Stimulated activated CD8-positive, alpha-beta memory T cell treated with anti-CD3 and anti-CD28 coated beads, Interleukin-4, amount 100 ng/mL, for 1 hour (primary cell): ENCODE measurements at places on chromosomes 13 and 19.
A peak's percentile ranks its signal among the peaks of the same experiment; 100 is the strongest.

GRCh38 chr13:22717036-22717435 is 463.7 kb upstream of the SGCG start:
- no peak for DNase-seq

DNA sequence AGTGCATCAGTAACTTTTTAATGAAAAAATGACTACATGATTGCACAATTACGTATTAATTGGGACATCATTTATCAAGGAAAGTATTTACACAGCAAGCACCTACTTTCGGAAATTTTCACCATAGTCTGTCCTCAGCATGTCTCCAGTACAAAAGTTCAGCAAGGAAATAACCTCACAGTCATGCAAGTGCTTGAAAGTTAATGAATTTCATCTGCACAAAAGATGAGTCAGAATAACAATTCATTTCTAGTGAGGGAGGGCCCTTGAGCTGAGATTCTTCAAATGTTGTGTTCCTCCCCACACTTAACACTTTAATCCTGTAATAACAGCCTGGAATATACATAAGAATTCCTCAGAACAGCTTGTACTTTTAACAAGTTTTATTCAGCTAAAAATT is 49.0 kb upstream of the OXGR1 start:
- DNase-seq, result no peak

GRCh38 chr19:5587661-5588060 is 19.9 kb upstream of the TINCR start:
- DNase-seq, result no peak

GRCh38 chr19:8484331-8484894 is 18.0 kb downstream of the PRAM1 start:
- DNase-seq, result no peak

DNA sequence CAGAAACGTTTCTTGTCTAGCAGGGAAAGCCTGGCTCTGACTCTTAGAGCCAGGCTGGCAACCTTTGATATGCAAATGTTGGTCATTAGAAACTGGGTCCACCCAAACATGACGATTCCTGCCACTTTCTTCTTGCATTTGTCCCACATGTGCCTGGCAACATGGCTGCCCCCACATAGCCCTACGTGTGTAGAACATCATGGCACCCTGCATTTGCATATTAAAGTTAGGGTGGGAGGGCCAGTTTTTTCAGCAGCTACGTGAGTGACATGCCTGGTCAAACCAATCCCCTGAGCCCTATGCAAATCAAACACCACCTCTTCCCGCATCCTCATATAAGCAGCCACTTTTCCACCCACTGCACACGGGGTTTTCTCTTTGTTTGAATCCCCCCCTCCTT is 95.0 kb downstream of the LIG4 start:
- DNase-seq, result no peak

GRCh38 chr19:48367855-48368254 is 3.7 kb downstream of the SYNGR4 start:
- DNase-seq, result no peak

DNA sequence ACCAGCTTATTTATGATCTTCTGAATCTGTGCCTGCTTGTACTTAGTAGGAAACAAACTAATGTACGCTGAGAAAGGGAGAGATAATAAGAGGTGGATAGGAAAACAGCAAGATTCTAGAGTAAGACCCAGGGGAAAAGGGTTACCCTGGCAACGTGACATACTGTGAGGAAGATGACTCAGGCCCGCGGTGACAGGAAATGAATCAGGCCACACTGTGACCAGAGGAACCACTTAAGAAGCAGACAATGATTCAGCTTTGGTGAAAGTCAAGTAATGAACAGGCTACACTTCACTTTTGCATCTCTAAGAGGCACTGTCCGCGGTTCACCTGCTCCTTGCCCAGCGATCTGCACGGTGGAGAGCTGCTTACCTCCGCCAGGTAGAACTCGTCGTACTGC is 158.2 kb downstream of the NALCN start:
- no peak for DNase-seq

GRCh38 chr13:89057274-89057673 is 1386.1 kb downstream of the SLITRK5 start:
- DNase-seq, result no peak

DNA sequence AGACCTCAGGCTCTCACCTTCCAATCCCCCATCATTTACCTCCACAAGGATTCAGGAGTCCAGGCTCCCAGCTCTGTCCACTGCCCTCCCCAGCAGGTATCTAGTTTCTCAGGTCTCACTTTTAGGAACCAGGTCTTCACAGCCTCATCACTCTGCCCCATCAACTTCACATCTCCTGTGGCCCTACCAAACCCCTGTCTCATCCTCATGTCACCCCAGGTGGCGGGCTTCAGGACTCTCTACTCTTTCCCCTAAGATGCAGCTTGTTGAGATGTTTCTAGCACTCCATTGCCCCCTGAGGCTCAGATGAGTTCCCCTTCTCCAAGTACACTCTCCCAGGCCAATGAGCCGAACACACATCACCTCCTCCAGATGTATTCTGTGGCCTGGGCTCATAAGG is 1.5 kb downstream of the PPFIA3 start:
- no peak for DNase-seq

DNA sequence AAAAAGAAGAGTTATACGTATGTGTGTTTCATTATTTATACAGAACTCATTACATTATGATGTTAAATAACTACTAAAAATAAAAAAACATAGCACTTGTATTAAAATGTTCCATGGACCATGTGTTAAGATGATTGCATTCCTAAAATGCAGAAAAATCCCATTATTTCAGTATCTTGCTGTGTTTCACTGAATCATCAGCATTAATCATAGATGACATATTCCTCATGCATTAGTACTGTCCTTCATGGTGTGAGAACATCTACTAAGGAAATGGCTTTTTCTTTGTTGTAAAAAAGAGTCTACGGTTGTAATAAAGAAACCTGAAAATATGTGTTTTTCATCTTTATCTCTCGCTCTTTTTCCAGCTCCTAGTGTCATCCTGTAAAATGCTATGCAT is 416.5 kb downstream of the FGF14 start:
- no peak for DNase-seq

DNA sequence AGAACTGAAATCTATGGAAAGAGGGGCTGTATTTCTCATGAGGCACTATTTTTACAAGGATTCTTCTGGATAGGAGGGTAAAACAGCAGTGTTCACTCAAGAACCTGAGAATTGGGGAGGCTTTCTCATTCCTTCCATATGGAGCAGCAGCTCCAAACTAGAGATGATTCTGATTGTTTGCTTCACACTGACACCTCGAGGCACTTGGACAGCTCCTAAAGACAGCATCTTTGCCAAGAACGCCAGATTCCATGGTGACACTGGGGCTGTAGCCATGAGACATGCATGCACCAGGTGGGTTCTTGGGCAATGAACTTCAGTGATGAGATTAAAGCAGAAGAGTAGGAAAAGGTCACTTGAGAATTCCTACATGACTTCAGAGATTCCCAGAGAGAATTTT is 361.5 kb upstream of the HTR2A start:
- DNase-seq, result no peak

- peak; percentile 93 for DNase-seq
These were observed 3.2 kb downstream of the EPOR start for GRCh38 chr19:11380653-11381537.

DNA sequence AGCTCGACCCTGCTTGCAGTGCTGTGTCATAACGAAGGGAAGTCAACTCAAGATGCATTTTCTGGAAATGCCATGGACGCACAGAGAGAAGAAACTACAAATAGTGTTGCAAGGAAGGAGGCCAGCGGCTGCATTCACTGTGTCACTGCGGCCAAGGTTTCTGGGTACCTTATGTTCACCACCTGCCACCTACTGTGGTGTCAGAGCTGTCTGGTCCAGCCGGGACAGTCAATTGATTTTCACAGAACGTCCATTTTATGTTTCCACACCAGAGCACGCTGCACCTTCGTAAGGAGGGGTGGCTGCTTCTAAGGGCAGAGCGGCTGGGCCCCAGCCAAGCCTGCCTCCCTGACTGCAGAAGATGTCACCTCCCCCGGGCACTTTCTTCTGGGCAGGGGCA is 17.7 kb downstream of the TSHZ3 start:
- no peak for DNase-seq

DNA sequence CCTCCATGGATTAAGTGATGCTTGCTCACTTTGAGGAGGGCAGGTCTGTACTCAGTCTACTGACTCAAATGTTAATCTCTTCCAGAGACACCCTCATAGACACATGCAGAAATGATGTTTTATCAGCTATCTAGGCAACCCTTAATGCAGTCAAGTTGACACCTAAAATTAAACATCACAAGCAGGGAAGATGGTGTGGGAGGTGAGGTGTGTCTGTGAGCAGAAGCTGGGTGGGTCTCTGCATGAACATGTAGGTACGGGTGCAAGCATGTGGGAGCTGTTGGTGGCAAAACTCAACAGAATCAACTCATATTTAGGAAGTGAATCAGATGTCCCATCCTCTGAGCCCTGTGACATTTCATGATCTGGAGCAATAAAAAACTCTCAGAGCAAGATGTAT is 249.2 kb upstream of the SGCG start:
- DNase-seq, result no peak

DNA sequence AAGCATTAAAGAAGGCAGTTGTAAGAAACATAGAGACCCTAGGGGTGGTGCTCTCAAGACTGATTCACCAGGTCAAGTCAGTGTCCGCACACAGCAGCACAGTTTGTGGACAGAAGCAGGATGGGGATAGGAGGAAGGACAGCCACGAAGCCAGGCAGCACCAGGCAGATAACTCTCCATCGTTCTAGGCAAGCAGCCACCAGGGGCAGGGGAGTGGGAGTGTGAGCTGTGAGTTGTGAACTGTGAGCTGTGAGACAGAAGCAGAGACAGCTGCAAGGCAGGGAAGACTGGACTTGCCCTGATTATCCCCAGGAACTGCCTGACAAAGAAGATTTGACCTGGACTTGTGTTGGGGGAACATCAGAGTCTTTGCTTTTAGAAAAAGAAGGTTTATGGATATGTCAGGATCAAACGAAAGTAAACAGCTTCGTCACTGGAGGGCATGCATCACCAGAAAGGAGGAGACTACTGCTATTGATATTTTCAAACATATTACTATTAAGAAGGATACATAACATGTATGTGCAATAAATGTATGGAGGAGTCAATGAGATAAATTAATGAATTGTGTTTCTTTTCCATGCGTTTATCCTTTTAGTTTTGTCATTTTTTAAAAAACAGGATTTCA is 286.1 kb downstream of the IRS2 start:
- no peak for DNase-seq

- no peak for DNase-seq
These were observed 3.1 kb downstream of the CARS2 start for GRCh38 chr13:110702591-110703526.

- peak; percentile 11 for DNase-seq
These were observed 78.3 kb downstream of the CYSLTR2 start for GRCh38 chr13:48731957-48732569.

DNA sequence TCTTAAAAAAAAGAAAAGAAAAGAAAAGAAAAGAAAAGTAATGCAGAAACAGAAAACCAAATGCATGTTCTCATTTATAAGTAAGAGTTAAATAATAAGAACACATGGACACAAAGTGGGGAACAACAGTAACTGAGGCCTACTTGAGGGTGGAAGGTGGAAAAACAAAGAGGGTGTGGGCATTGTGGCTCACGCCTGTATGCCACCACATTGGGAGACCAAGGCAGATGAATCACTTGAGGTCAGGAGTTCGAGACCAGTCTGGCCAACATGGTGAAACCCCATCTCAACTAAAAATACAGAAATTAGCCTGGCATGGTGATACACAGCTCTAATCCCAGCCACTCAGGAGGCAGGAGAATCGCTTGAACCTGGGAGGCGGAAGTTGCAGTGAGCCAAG is 8.1 kb downstream of the ZNF708 start:
- no peak for DNase-seq
